ENCODE measurements at places on chromosomes 16 and 17. TPM values are rescaled to one million over a fixed set of nuclear protein-coding genes. Genes with fewer than 3 reads are reported as not detected.

GRCh38 chr17:44914148-44914547, 1.2 kb downstream of the GFAP start:
- no peaks in the 10 kb centered on the region for H3K4me1 ChIP-seq
- no peak for DNase-seq
- H3K27me3 ChIP-seq = no peaks in the 10 kb centered on the region
- H3K4me3 ChIP-seq = no peak overlapping the region

- H3K27ac ChIP-seq = no peak overlapping the region
- DNase-seq = no peak
- H3K4me1 ChIP-seq = no peaks in the 10 kb centered on the region
- H3K27me3 ChIP-seq = no peaks in the 10 kb centered on the region
- no peaks in the 10 kb centered on the region for H3K36me3 ChIP-seq
Measured at GRCh38 chr17:13385481-13385911, 216.2 kb downstream of the HS3ST3A1 start.

- no peak for DNase-seq
- H3K27me3 ChIP-seq = no peaks in the 10 kb centered on the region
- no peak overlapping the region for H3K4me3 ChIP-seq
- no peak overlapping the region for H3K27ac ChIP-seq
- H3K4me1 ChIP-seq = no peaks in the 10 kb centered on the region
Measured at GRCh38 chr17:46175891-46176290, 17.3 kb downstream of the KANSL1 start.

DNA sequence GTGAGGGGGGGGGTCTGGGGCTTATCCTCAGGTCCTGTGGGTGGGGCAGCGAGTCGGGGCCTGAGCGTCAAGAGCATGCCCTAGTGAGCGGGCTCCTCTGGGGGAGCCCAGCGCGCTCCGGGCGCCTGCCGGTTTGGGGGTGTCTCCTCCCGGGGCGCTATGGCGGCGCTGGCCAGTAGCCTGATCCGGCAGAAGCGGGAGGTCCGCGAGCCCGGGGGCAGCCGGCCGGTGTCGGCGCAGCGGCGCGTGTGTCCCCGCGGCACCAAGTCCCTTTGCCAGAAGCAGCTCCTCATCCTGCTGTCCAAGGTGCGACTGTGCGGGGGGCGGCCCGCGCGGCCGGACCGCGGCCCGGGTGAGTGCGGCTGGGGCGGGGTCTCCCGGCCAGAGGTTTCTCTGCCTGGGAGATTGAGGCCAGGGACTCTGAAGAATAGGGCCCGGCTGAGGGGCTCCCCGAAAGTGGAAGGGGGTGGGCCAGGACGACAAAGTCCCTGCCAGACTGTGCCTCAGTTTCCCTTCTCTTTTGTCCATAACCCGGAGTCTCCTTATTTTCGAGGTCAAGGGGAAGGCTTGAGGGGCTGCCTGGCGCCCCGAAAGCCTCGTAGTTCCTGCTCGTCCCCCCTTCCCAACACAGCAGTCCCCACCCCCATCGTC, at the start of gene FGF11:
Gene FGF11 (plus strand): TSS at position 51 of the 651 bp plus-strand sequence. CDS start 109 bp downstream, at position 160.
- DNase-seq = no peak
- no peaks in the 10 kb centered on the region for H3K4me1 ChIP-seq
- no peak within 1 kb of the TSS for H3K4me3 ChIP-seq
- H3K27me3 ChIP-seq = no peaks in the 10 kb centered on the region

DNA sequence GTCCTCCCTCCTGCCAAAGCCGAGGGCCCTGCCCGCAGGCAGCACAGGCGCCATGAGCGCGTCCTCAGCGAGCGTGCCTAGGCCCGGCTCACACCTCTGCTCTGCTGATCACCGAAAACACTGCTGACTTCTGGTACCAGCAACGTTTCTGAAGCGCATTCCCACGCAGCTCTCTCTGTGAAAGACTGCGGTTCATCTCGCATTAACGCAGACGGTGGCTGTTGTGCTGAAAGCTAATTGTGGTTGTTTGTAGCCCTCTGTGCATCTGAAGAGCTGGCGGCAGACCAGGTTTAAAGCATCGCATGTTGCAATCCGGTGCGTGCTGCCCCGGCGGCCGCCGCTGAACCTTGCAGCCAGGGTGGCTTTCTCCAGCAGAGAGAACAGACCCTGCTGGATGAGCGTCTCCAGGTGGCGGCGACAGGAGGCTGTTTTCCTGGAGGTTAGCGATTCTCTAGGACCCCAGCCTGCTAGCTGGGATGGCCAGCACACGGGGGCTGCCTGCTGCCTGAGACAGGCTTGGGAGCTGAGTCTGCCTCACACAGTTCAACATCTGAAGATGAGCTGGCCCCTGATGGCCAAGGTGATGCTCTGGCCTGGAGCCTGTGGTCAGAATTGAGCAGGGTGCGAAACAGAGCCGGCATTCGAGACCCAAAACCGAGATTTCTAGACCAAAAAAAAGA, 49.8 kb upstream of the CHMP6 start:
- peak; percentile 46 for DNase-seq
- H3K4me3 ChIP-seq = no peak overlapping the region
- H3K4me1 ChIP-seq = no peaks in the 10 kb centered on the region
- H3K36me3 ChIP-seq = no peaks in the 10 kb centered on the region

- DNase-seq = no peak
- H3K4me1 ChIP-seq = no peaks in the 10 kb centered on the region
- no peak overlapping the region for H3K4me3 ChIP-seq
Measured at GRCh38 chr17:77119668-77120301, 21.0 kb upstream of the SEC14L1 start.

GRCh38 chr17:44268709-44269534, 987 bp upstream of the SLC4A1 start:
- no peaks in the 10 kb centered on the region for H3K4me1 ChIP-seq
- H3K36me3 ChIP-seq = no peaks in the 10 kb centered on the region
- no peak overlapping the region for H3K4me3 ChIP-seq
- H3K27ac ChIP-seq = no peak overlapping the region

DNA sequence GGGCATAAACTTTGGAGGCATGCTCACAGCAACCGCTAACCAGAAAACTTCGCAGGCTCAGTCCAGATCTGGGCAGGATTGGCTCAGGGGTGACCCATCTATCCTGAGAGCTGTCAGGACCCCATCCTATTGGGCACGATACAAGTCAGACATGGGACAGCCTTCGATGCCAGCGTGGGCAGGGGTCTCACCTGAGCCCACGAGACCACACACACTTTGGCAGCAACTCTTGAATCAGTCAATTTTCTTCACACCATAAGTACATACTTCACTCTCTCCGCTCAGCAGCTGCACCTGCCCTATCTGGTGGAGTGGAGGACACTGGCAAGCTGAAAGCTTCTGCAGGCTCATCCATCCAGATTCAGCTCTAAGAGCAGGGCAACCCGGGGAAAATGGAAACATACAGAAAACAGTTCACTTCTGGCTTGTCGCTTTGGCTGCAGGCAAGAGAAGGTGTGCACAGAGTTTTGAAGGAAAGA, 48.3 kb downstream of the ZFHX3 start:
- H3K4me1 ChIP-seq = peaks cover 2% of the 10 kb centered on the region
- no peak overlapping the region for H3K4me3 ChIP-seq
- no peak for DNase-seq
- H3K27me3 ChIP-seq = no peaks in the 10 kb centered on the region
- no peak overlapping the region for H3K27ac ChIP-seq
- H3K36me3 ChIP-seq = no peaks in the 10 kb centered on the region

- H3K27ac ChIP-seq = no peak overlapping the region
- no peaks in the 10 kb centered on the region for H3K4me1 ChIP-seq
- H3K27me3 ChIP-seq = no peaks in the 10 kb centered on the region
- peak; percentile 51 for DNase-seq
Measured at GRCh38 chr17:41971721-41972523, 5.3 kb downstream of the CNP start.

DNA sequence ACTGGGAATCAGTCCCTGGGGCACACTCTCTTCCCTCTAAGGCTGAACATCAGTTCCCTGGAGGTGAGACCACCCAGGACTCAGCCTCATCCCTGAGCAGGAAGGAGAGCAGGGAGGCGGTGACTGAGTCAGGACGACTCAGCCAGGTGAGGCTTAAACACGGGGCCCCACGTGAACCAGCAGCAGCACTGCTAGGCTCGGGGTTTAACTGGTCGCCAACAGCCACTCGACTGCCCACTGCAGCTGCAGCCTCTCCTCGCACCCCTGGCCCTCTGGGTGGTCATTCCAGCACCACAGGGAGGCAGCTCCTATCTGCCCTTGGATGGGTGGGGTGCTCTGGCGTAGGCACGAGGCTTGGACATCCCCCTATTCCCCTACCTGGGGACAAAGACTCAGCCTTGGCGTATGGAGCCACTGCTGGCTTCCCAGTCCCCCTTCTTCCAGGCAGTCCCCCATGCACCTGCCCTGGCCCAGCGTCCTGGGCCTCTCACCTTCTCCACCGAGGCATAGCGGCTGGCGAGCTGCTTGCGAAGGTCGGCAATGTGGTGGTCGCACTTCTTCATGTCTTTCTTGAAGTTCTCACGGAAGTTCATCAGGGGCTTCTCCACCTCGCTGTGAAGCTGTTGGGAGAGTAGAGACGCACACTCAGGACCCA, 21.2 kb upstream of the RCVRN start:
- no peaks in the 10 kb centered on the region for H3K36me3 ChIP-seq

DNA sequence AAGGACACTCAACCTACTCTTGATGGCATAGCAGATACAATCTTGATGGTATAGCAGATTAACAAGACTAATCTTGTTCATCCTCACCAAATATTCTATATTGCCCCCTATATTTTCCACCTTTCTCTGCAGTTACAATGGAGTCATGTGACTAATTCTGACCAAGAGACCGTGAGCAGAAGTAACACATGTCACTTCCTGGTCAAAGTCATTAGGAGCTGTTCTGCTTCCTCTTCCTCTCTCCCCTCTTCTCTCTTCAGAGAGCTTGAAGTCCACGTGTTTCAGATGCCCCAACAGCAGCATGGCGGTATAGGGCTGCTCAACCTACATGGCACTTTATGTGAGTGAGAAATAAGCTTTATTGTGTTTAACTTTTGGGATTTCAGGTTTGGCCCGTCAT, 55.3 kb upstream of the ERCC4 start:
- H3K4me1 ChIP-seq = peaks cover 12% of the 10 kb centered on the region
- H3K4me3 ChIP-seq = no peak overlapping the region
- H3K27ac ChIP-seq = no peak overlapping the region
- no peak for DNase-seq

DNA sequence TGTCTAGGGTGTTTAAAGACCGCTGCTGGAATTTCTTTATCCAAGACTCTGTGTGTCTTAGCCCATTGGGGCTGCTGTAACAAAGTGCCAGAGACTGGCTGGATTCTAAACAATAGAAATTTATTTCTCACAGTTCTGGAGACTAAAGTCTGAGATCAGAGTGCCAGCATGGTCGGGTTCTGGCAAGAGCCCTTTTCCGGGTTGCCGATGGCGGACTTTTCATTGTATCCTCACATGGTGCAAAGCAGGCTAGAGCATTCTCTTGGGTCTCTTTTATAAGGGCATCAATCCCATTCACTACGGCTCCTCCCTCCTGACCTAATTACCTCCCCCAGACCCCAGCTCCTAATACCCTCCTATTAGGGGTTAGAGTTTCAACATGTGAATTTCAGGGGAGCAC, 9.5 kb downstream of the NLRC5 start:
- H3K36me3 ChIP-seq = no peaks in the 10 kb centered on the region
- no peak overlapping the region for H3K4me3 ChIP-seq
- H3K27me3 ChIP-seq = no peaks in the 10 kb centered on the region
- no peaks in the 10 kb centered on the region for H3K4me1 ChIP-seq
- no peak for DNase-seq
- no peak overlapping the region for H3K27ac ChIP-seq

GRCh38 chr16:30003670-30004423, 7.0 kb downstream of the DOC2A start:
- H3K27me3 ChIP-seq = no peaks in the 10 kb centered on the region
- no peak overlapping the region for H3K4me3 ChIP-seq
- H3K36me3 ChIP-seq = no peaks in the 10 kb centered on the region
- peak; percentile 59 for DNase-seq
- no peak overlapping the region for H3K27ac ChIP-seq
- H3K4me1 ChIP-seq = no peaks in the 10 kb centered on the region

- DNase-seq = no peak
- no peaks in the 10 kb centered on the region for H3K27me3 ChIP-seq
- no peaks in the 10 kb centered on the region for H3K36me3 ChIP-seq
- no peak overlapping the region for H3K4me3 ChIP-seq
- no peak overlapping the region for H3K27ac ChIP-seq
Measured at GRCh38 chr16:75559564-75560372, 3.7 kb upstream of the TMEM231 start.

GRCh38 chr16:10205688-10206087, 23.5 kb upstream of the GRIN2A start:
- no peak overlapping the region for H3K4me3 ChIP-seq
- H3K27ac ChIP-seq = no peak overlapping the region
- DNase-seq = no peak
- H3K36me3 ChIP-seq = no peaks in the 10 kb centered on the region
- H3K4me1 ChIP-seq = no peaks in the 10 kb centered on the region

GRCh38 chr16:56769677-56770076, 39.7 kb downstream of the NUP93 start:
- H3K4me1 ChIP-seq = peaks cover 2% of the 10 kb centered on the region
- H3K4me3 ChIP-seq = no peak overlapping the region

DHX58 gene
- polyA plus RNA-seq = 3.6 TPM

AIPL1 gene
- 0.25 TPM for polyA plus RNA-seq

SRL gene
- 0.31 TPM for polyA plus RNA-seq

KRT14 gene
- polyA plus RNA-seq = 4.4 TPM

KCNH6 gene
- not detected for polyA plus RNA-seq

PERCC1 gene
- polyA plus RNA-seq = not detected

DPEP1 gene
- polyA plus RNA-seq = 8.5 TPM
